ENCODE measurements at places on chromosomes 11 and 22. TPM values are rescaled to one million over a fixed set of nuclear protein-coding genes. Genes with fewer than 3 reads are reported as not detected.

DNA sequence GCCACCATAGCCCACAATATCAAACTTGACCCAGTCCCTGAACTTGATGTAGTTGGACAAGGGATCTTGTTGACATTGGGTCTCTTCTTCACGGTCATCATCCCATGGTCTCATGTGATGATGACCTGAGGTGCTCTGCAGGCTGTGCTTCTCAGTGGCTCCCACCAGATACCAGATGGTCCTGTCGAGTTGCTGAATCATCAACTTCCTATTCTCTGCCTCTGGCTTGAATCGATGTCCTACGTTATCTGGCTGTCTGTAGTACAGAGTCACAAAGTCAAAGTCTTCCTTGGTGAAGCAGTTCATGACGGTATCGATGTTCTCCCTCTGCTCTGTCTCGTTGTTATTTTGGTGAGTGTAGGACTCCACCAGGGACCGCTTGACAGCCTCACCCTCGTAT lies 145.7 kb upstream of the ALDH3B2 start:
- no peak overlapping the region for H3K4me3 ChIP-seq
- no peak overlapping the region for H3K27ac ChIP-seq
- H3K36me3 ChIP-seq: no peaks in the 10 kb centered on the region
- no peaks in the 10 kb centered on the region for H3K27me3 ChIP-seq
- no peaks in the 10 kb centered on the region for H3K4me1 ChIP-seq

DNA sequence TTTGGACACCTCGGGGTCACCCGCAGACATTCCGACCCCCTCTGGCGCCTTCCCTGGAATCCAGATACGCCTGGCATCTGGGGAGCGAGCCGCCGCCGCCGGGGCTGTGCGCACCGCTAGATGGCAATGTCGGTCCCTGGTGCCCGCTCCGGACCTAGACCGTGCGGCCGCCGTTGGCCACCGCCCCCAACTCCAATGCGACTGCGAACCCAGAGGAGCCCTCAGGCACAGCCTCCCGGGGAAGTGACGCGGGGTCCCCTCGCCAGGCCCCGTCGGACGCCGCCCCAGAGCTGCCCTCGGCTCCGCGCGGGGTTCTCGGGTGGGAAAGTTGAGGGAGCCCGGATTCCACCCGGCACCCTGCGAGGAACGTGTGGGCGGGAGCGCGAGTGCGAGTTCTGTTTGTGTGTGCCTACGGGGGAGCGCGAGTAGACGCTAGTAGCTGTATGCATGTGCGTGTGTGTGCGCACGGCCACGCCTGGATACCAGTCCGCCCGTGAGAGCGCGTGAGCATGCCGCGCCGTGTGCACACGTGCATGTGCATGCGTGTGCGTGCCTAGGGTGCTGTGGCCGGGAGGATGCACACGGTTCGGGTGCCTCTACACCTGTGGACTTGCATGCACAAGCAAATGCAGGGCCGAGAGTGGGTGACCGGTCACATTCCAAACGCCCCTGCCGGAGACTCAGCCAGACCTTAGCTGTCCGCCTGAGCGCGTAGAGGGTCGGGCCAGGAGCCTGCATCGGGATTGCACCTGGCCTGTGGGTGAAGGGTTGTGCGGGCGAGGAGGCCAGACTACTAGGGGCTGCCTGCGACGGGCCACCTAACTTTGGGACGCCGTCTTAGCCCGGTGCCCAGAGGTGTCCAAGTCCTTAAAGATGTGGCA lies 1.9 kb downstream of the CHRM4 start:
- H3K4me1 ChIP-seq: peaks cover 40% of the 10 kb centered on the region

The ZFP91 gene
- total RNA-seq: 39.4 TPM

The IGSF22 gene
- total RNA-seq: 1.3 TPM

DNA sequence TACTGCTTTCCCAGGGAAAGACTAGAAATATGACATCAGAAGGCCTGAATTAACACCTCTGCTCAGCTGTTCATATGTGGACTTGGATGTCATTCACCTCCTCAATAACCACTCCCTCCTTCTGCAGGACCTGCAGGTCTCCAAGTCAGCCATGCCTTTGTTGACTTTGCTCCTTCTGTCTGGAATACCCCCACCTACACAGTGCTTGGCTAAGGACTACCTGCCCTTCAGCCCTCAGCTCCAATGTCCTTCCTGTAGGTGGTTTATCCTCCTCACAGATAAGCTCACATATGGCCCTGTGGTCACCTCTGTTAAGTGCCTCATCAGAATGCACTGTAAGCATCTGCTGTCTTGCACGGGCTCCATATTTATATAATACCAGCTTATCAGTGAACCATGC lies 26.4 kb upstream of the FAT3 start:
- H3K4me1 ChIP-seq: no peaks in the 10 kb centered on the region
- no peak for DNase-seq
- no peak overlapping the region for H3K4me3 ChIP-seq
- no peak overlapping the region for H3K27ac ChIP-seq

DNA sequence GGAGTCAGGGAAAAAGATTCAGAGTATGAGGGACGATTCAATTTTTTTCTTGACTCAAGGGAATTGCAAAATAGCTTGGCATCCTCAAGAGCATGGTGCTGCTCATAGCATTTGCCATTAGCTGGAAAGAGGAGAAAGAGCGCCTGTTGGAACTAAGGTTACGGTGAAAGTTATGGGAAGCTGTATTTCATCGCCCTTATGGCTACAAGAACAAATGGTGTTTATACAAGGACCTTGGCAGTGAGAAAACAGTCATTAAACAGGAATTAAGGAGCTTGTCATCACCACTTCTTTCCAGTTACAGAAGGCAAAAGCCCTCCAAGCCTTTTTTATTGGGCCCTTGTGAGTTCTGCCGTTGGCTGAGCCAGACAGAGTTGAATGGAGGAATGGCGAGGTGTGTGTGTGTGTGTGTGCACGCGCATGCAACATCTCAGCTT lies 74.2 kb downstream of the ALX4 start:
- DNase-seq: no peak
- H3K27ac ChIP-seq: no peak overlapping the region
- H3K36me3 ChIP-seq: no peaks in the 10 kb centered on the region

DNA sequence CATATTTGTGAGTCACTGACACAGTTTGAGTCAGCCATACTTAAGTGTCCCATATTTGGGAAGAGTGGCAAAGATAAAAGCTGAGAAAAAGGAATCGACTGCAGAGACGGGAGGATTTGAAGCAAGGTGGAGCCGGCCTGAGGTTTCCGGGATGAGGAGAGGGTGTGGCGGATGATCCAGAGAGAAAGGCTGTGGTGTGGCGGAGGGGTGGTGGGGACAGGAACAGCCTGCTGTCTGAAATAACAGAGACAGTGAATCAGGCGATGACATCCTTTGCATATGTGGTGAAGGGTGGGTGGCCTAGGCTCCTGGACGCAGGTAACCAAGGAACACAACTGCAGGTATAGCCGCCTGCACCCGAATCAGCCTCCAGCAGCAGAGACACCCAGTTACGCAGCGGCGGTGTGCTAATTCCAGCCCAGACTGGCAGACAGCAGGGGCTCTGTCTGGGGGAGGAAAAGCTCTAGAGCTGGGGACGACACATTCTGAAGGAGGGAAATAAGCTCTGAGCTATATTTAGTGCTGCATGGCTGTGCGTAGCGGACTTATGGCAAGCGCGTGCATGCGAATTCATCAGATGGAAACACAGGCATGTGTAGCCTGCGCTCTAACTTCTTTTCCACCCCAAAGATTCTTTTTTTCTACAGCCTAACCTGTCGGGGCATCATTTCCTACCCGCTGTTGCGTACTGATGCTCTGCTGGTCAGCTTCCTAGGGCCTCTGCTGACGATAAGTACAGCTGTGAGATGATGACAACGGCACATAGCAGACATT lies 62.7 kb upstream of the BARX2 start:
- no peaks in the 10 kb centered on the region for H3K36me3 ChIP-seq
- no peak overlapping the region for H3K27ac ChIP-seq
- no peak overlapping the region for H3K4me3 ChIP-seq
- no peaks in the 10 kb centered on the region for H3K4me1 ChIP-seq
- DNase-seq: no peak
- H3K27me3 ChIP-seq: no peaks in the 10 kb centered on the region

DNA sequence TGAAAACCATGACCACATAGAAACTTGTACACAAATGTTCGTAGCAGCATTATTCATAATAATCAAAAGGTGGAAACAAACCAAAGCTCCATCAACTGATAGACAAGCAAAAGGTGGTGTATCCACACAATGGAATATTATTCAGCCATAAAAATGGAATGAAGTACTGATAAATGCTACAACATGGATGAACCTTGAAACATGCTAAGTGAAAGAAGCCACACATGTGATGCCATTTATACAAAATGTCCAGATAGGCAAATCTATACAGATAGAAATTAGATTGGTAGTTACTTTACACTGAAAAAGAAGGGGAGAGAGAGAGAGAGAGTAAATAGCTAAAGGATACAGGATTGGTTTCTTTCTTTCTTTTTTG lies 27.7 kb downstream of the MAPK1 start:
- H3K4me1 ChIP-seq: peaks cover 4% of the 10 kb centered on the region
- no peak overlapping the region for H3K4me3 ChIP-seq
- no peaks in the 10 kb centered on the region for H3K27me3 ChIP-seq
- no peak overlapping the region for H3K27ac ChIP-seq
- no peak for DNase-seq
